ENCODE measurements at places on chromosomes 12 and 14.
A peak's percentile ranks its signal among the peaks of the same experiment; 100 is the strongest.

DNA sequence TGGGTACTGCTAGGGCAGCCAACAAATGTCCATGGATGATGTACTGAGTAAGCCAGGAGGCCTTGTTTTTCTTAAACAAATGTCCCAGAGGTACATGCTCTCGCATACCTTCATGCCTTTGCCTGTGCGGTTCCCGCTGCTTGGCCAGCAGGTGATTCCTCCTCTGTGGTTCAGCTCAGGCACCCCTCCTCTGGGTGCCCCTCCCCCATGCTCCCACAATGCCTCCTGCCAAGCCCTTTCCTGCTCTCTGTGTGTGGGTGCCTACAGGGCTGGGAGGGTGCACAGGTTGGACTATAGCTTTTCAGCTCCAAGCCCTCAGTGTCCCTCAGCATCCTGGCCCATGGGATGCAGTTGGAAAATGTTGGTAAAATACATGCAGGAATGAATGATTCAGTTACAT is 23.5 kb downstream of the ASB2 start:
- DNase-seq: no peak

DNA sequence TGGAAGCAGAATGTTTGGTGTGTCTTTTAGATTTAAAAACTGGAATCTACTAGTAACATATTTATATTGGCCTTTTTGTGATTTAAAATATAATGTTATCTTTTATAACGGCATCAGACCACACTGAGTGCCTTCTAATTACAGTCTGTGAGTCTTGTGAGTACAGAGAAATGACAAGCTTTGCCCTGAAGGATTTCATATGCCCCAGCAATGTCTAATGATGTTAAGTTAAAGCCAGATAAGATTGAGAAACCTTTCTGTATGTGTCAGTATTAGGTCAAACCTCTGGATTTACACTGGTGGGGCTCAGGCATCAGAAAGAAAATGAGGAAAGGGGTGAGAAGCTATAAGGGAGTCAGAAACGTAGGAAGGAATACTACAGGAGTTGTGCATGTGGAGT is 25.2 kb downstream of the PLEKHA5 start:
- no peak for DNase-seq

DNA sequence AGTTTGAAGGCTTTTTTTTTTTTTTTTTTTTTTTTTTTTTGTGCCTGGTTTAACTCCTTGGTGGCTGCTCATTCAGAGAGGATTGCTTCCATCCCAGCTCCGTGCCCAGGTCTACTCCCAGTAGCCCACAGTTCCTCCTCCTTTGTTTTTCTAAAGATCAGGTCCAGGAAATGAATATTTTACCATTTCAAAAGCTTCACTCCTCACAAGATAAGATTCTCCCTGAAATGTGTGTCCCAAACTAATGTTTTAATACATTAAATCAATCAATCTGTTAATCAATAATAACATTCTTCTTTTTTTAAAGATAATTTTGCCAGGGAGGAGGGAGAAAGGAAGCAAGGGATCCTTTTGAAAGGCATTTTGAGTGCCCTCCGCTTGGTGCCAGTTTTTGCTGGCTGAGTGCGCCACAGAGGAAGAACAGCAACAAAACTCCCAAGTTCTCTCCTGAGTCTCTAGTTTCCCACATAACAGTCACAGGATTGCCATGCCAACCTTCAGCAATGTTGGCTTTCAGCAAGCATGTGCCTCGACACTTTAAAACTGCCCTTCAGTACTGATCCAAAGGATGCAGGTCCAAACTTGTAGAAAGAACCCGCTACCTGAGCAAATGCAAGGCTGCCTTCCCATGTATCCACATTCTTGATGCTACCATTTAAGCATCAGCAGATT is 99.2 kb downstream of the RMST start:
- no peak for DNase-seq

DNA sequence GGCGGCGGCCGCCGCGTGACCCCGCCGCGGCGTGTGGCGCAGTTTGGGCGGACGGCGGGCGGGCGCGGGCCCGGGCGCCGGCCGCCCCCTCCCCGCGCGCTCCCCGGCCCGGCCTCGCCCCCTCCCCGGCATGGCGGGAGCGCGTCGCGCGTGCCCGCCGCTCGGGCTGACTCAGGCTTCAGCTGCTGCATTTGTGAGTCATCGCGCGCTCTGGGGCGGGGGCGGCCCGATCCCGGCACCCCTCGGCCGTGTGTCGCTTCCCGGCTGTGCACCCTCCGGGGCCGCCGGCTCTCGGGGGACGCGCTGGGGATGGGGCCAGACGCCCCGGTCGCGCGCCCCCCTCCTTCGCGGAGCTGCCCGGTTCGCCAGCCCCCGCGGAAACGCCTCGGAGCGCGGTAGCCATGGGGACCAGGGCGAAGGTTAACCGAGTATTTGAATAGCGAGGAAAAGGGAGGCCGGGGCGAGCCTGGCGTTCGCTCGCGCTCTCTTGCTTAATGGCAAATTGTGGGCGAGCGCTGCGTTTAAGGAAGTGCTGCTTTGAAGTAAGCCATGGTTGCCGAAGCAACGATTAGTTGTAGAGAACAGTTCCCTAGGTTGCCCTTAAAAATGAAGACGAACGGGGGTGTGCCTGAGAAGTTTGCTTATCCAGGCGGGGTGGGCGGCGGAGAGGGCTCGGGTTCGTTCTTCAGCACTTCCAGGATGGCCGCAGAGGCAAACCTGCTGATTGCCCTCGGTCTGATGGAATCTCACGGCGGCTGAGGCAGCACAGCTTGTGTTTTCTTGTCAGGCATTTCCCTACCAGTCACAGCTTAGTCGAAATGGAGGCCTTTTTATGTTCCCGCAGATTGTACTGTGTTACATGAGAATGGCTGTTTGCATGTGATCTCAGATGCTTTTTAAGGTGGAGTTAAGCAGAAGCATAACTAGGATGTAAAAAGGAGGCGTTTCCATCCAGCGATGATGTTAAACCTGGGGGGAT is 896 bp downstream of the EIF5 start:
- peak; percentile 94 for DNase-seq

- DNase-seq: no peak
Measured at GRCh38 chr12:27852117-27852516, 72.1 kb upstream of the MANSC4 start.

GRCh38 chr14:63266106-63266505 is 52.6 kb downstream of the GPHB5 start:
- DNase-seq: no peak

- DNase-seq: no peak
Measured at GRCh38 chr14:60905923-60906322, 75.0 kb downstream of the TRMT5 start.

- DNase-seq: no peak
Measured at GRCh38 chr14:71748196-71748595, 184.0 kb upstream of the RGS6 start.

DNA sequence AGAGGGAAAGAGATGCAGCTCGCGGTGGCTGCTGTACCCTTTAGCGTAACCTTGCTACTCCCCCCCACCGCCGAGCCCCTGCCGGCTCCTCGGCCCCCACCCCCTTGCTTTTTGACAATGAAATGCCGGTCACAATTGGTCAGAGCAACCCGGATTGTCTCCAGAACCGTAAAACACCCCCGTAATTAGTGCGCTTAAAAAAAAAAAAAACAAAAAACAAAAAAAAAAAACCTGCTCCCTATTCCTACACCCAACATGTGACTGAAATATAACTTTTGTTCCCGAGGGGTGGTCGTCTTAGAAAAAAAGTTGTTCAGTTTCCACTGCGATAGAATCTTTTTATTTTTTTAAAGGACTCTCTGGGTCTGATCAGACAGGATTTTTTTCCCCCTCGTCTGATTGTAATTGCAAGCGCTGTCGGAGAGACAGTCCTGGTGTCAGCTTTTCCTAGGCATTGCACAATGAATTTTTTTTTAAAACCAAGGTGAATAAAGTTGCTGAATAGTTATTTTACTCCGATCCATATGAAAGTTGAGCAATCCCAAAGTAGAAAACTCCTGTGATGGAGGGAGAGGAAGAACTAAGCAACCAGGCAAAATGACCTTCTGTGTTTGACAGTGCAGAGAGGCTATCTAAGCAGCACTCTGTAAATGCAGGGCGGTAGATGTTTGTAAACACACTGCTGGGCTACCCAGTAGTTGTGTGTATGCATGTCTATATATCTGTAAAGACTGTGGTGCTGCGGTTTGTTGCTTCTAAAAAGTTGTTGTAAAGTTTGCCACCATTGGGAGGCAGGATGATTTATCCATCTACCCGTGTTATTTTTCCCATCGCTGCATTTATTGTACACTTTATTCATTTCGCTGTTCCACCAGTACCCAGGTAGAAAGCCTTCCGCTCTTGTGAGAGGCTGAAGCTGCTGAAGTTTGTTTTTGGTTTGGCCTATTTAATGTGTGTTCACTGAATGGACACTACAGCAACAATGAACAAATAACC is 1.1 kb downstream of the ETV6 start:
- DNase-seq: peak; percentile 59

DNA sequence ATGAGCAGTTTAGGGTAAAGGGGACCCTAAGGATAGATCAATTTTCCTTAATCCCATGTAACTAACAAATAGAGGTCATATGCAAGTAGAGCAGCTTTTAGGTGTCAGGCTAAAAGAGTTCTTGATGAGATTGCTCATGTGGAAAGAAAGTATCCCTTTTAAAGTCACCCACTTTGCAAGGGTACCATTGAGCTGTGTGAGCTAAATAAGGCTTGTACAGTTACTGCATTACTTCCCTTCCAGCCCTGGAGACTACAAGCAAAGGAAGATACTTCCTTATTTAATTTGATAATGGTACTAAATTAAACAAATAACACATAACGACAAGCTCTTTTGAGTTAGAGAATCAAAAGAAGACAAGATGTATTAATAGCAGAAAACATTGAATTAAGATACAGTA is 191.7 kb downstream of the TMX1 start:
- no peak for DNase-seq

DNA sequence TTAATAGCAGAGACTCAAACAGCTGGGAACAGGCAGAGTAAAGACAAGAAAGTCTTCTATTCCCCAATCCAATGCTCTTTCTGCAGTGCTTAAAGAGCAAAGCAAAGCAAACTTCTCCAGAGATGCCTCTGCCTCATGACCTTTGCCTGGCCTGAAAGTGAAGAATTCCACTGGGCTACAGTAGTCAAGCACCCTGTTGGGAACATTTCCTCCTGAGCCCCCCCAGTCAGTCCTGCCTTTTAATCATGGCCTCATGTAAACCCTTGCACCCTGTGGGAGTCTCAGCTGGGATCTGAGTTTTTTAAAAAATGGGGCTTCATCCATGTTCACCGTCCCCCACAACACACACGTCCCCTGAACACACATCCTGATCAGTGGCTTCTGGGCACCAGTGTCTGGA is 62.7 kb upstream of the TSPAN11 start:
- DNase-seq: no peak

GRCh38 chr14:56888274-56888673 is 78.0 kb upstream of the OTX2 start:
- DNase-seq: no peak

GRCh38 chr12:79298506-79298905 is 392.3 kb downstream of the PAWR start:
- DNase-seq: no peak

GRCh38 chr14:92659765-92660561 is 88.5 kb downstream of the LGMN start:
- DNase-seq: no peak

GRCh38 chr12:93347054-93347785 is 30.5 kb upstream of the NUDT4 start:
- no peak for DNase-seq

DNA sequence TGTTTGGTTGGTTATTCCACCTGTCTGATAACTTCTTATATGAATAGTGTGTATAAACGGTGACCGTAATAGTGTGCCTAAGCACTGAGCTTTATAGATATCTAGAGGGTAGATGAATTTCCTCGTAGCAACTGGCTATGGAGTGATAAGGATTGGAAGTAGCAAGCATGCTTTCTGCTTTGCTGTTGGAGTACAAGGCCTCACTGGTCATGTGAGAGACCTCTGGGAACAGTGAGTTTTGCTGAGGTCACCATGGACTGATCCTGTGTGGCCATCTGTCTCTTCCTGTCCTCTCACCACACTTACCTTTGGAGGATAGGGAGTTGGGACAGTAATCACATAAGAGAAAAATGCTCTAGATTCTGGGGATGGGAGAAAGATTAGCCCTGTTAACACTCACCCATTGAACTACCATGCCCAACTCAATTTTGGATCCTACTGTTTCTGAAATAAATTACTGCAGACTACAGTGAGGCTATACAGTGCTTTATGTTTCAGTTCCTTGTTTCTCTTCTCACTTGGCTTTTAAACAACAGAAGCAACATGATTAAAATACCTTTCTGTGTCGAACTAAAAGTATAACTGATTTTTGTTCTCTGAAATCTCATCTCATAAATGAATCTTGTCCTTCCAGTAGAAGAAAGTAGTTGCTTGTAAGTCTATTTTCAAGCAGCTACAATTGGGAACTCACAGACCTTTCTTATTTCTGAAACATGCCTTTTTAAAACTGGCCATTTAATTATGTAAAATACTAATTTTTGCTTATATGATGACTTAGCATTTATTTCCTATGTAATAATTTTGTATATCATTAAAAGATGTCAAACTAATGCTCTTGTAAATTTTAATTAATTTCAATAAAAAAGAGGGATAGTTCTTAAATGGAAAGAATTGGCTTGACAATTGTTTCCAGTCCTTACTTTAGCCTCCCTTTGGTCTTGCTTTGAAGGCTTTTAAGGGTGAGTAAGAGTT is 8.3 kb downstream of the TMX1 start:
- no peak for DNase-seq

DNA sequence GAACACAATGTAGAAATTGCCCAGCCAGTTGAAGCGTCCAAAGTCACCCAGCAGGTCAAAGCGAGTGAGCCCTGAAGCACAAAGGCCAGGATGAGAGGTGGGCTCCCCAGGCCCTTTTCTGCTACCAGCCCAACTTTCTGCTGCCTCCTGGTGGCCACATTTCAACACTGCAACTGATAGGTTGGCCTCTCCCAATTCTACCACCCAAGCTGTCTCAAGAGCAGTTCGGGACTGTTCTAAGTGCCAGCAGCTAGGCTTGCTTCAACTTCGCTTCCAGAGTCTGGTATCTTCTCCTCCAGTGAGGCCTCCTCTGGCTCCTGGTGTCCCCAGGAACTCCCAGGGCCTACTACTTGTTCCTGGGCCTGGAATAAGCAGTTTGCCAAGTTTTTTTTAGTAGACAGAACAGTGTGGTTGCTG is 3.4 kb upstream of the DHH start:
- peak; percentile 63 for DNase-seq

DNA sequence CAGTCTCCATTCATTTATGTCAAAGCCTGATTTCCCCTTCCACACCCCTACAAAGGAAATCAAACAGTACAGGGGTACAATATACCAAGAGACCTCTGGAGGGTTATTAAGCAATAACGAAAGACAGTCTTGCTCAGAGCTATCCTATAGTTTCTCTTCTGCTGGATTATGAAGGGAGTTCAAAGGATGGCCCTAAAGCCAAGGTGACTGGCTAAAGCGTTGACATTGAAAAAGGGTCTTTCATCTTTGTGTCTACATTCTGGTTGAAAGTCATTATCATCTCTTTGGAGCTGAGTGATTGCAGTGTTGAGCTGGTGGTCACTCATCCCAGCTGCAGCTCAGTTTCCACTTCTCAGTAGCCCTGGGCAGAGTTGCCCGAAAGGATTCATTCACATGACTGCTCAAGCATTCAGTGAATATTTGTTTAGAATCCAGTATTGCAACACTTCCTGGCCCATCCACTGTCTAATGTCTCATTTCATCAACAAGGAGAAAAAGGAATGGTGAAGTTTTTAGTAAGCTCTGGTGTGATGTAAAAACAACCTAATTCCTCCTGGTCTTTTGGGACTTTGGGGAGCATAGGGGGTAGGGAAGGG is 19.2 kb upstream of the TBX5 start:
- DNase-seq: no peak

Data from aorta (tissue), 5 donors.